ENCODE measurements at places on chromosomes 7 and 10. TPM values are rescaled to one million over a fixed set of nuclear protein-coding genes. Genes with fewer than 3 reads are reported as not detected.

The STAG3 gene
- total RNA-seq: 0.28 TPM

The LRRC18 gene
- total RNA-seq: not detected

The BICC1 gene
- 99.6 TPM for total RNA-seq

The TAS2R4 gene
- total RNA-seq: 0.92 TPM

The SPDYE8 gene
- total RNA-seq: not detected

The PI4K2A gene
- total RNA-seq: 21.8 TPM

The TMEM196 gene
- not detected for total RNA-seq

The GNGT1 gene
- 0.37 TPM for total RNA-seq

The MMRN2 gene
- total RNA-seq: 1.7 TPM

The ENO4 gene
- total RNA-seq: 0.43 TPM

The PSAP gene
- 556 TPM for total RNA-seq

The C10orf90 gene
- total RNA-seq: under 0.01 TPM

The RAPGEF5 gene
- 1.1 TPM for total RNA-seq

The OPALIN gene
- not detected for total RNA-seq

The NANOS1 gene
- 0.14 TPM for total RNA-seq

The GOLGA7B gene
- not detected for total RNA-seq

All from smooth muscle cell of bladder (primary cell).